ENCODE measurements at places on chromosomes 12 and 14. TPM values are rescaled to one million over a fixed set of nuclear protein-coding genes. Genes with fewer than 3 reads are reported as not detected.

ASCL1 gene
- not detected for total RNA-seq

LPAR5 gene
- total RNA-seq = not detected

PYGL gene
- 39.3 TPM for total RNA-seq

CFAP251 gene
- total RNA-seq = 8.8 TPM

Data from fibroblast of the aortic adventitia (primary cell).